ENCODE measurements at places on chromosomes 4 and X. TPM values are rescaled to one million over a fixed set of nuclear protein-coding genes. Genes with fewer than 3 reads are reported as not detected.

GRCh38 chrX:53190363-53190960, 34.5 kb downstream of the KDM5C start:
- no peak for DNase-seq

- peak; percentile 28 for DNase-seq
These were observed 7.4 kb upstream of the PDE6B start for GRCh38 chr4:617644-618641.

KLHL4 gene
- total RNA-seq, result 0.58 TPM

CENPVL3 gene
- total RNA-seq, result not detected

GSX2 gene
- total RNA-seq, result 0.58 TPM

ZNF275 gene
- total RNA-seq, result 11.4 TPM

GRCh38 chrX:39626749-39627148, 471.0 kb downstream of the BCOR start:
- no peak for DNase-seq

GRCh38 chrX:88613338-88613737, 133.7 kb upstream of the CPXCR1 start:
- DNase-seq, result no peak

PDGFRA gene
- 131 TPM for total RNA-seq

GRCh38 chrX:13165266-13166189, 121.1 kb upstream of the FAM9C start:
- DNase-seq, result no peak

- DNase-seq, result no peak
These were observed 45.8 kb downstream of the TEX13B start for GRCh38 chrX:107936434-107936730.

GRCh38 chr4:41120297-41121217, 93.8 kb downstream of the APBB2 start:
- DNase-seq, result peak; percentile 80

SPATA18 gene
- total RNA-seq, result 10.8 TPM

GRCh38 chr4:16659079-16659478, 239.4 kb downstream of the LDB2 start:
- DNase-seq, result peak; percentile 68

DNA sequence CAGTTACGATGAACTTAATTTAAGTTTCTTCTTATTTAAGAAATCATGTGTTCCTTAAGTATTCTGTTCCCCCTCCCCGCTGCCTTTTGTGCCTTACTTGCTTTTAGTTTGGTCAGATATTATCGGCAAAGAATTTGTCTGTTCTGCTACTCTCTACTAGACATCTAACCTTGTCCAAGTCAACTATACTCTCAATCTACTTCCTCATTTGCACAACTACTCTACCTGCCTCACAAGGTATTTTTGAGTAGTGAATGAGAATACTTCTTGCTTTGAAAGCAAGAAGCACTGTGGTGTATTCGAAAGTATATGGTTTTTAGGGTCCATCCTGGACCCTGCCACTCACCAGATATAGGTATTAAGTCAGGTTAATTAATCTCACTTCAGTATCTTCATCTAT, 8.0 kb upstream of the KLHL5 start:
- DNase-seq, result no peak

CTAG1A gene
- total RNA-seq, result not detected

DNA sequence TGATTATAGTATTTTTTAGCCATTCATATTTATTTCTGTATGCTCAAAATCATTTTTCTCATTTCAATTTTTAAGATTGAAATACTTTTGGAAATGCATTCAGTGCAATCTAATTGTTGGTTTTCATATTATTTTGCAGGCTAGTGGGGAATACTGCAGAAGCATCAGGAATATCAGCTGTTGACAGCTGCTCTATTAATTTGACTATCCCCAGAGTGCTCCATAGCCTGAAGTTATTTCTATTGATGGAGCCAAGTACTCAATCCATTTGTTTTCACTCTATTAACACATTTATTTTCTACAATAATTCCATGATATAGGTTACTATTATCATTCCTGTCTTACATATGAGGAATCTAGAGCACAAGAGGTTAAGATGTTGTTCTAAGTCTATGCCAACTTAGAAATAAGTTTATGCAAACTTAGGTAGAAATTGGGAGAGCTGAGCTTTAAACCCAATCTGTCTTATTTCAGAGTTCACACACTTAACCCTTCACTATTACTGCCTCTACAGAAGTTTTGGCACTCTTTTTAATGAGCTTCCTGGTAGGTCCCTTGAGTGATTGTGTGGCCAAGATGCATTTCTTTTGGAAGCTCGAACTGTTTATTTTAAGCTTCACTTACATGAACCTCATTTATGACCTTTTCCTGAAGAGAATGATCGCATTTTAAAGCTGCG, 65.6 kb upstream of the PCDH18 start:
- DNase-seq, result no peak

DNA sequence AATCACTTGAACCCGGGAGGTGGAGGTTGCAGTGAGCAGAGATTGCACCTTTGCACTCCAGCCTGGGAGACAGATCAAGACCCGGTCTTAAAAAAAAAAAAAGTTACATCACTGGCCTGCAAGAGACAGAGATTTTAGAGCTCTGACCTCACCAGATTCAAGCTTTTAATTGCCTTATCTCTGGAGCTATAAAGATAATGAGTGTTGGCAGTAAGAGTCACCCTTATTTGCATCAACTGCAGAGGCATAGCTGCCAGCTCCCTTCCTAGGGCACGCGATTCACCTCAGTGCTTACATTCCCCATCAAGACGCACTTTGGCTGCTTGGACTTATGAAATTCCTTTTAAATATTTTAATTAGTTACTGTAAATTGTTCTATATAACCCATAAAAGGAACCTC, 12.5 kb upstream of the SPATA4 start:
- no peak for DNase-seq

DNA sequence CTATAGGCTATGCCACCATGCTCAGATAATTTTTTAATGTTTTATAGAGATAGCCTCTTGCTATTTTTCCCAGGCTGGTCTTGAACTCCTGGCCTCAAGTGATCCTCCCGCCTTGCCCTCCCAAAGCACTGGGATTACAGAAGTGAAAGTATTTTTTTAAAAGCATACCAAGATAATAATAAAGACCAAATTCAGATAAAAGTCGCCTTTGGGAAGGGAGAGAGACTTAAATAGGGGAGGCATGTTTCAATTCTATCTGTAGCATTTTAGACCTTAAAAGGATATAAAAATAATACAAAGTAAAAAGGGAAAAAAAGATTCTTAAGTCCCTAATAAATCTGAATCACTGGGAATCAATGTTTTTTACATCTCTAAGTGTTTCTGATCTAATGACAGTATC, 108.9 kb downstream of the AFAP1 start:
- DNase-seq, result no peak

- no peak for DNase-seq
These were observed 36.3 kb downstream of the PRDM5 start for GRCh38 chr4:120886191-120886590.

GRCh38 chrX:131262738-131263679, 26.1 kb downstream of the IGSF1 start:
- no peak for DNase-seq

DNA sequence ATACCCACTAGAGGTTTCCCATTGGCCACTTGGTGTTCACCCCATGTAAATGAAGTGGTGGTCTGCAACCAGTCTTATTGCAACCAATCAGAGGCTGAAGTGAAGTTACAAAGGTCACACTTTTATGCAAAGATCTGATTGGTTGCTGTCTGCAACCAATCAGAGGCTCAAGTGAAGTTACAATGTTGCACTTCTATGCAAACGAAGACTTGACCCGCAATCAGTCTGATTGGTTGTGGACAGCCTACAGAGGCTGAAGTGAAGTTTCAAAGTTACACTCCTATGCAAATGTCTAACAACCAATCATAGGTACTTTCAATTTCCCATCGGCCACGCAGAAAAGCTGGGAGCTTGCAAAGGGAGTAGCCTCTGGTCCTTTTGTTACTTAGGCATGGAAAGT, 22.3 kb upstream of the XPNPEP2 start:
- DNase-seq, result no peak

KIF4A gene
- 0.18 TPM for total RNA-seq

DNA sequence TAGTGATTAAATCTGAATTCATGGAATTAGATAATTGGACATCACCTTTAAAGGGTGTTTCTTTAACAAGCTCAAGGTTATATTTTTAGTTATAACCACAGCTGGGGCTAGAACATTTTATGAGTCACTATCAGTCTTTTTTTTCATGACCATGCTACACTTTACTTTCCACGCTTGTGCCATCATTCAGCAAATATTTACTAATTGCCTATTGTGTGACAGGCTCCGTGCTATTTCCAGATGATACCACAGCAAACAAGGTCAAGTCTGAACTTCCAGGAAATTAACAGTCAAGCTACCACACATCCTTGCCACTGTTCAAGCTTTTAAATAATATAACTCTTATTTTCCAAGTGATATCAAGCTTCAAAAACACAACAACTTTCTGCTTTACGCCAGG, 16.5 kb downstream of the SPANXN3 start:
- no peak for DNase-seq

DNA sequence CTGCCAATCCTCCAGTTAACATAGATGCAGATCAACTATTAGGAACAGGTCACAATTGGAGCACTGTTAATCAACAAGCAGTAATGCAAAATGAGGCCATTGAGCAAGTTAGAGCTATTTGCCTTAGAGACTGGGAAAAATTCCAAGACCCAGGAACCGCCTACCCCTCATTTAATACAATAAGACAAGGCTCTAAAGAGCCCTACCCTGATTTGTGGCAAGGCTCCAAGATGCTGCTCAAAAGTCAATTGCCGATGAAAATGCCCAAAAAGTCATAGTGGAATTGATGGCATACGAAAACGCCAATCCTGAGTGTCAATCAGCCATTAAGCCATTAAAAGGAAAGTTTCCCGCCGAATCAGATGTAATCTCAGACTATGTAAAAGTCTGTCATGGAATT, 20.5 kb upstream of the TRIM61 start:
- no peak for DNase-seq

DNA sequence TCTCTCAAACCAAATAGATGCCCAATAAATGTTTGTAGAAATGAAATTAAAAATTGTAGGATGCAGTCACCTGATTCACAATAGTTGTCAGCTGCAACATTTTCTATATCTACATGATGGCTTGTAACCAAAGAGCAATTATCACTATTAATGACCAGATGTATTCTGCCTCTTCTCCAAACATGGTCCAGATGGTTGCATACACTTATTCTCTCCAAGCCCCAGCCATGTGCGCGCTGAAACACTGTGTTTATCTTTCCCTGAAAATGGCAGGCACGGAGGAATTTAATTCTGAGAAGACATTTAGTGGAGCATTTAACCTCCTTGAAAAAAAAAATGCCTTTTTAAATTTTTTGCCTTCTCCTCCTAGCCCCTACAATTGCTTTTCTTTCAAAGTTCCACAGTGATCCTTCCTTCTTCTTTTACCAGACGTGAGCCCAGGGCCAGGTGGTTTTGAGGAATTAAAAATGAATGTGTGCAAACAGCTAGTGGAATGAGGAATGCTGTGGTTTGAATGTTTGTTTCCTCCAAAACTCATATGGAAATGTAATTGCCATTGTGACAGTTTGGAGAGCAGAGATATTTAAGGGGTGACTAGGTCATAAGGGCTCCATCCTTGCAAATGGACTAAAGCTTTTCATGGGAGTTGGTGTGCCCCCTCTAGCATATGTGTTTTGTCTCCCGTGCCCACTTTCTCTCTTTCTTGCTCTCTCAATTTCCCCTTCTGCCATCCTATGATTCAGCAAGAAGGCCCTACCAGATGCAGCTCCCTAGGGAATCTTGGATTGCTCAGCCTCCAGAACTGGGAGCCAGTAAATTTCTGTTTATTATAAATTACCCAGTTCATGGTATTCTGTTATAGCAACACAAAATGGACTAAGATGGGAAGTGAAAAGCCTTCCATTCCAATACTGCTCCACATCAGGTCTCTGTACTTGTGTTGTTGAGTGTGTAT, 136.0 kb downstream of the GABRB1 start:
- no peak for DNase-seq

DNA sequence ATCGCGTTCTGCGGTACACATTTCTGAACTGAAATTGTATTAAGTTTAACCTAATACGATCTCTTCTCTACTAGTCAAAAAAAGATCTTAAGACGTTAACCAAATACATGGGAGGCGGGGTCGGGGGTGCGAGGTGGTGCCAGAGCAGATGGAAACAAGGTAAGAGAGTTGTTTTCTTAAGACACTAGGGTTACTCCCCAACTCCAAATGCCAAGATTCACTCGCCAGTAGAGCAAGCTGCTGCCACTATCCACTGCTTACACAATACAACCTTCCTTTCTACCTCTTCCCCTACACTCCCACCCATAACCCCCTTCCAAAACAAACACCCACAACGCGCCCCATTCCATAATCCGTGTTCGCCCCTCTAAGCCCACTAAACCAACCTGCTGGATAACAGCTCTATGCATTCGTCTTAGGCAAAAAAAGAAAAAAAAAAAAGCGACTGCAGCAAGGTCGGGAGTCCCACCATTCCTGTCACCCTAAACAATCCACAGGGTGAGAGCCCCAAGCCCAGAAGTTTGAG, 1.3 kb downstream of the LCORL start:
- no peak for DNase-seq

DNA sequence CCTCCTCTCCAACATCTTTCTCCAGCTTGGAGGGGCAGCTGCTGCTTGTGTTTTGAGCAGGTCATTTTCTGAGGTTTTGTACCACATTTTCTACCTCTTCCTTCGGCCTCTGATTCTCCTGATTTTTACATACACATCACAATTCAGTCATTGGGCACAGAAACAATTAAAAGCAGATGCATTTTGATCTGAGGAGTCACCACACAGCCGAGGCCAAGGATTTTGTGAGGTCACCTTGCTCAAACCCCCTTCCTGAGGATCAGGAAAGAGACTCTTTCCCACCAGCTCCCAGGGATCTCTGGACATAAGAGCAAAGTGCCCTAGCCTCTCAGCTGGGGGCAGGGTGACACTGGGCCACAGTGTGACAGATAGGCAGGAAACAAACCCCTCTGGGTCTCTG, 5.4 kb upstream of the FATE1 start:
- DNase-seq, result no peak

- no peak for DNase-seq
These were observed 124.5 kb upstream of the ZCCHC13 start for GRCh38 chrX:74179499-74179898.

DNA sequence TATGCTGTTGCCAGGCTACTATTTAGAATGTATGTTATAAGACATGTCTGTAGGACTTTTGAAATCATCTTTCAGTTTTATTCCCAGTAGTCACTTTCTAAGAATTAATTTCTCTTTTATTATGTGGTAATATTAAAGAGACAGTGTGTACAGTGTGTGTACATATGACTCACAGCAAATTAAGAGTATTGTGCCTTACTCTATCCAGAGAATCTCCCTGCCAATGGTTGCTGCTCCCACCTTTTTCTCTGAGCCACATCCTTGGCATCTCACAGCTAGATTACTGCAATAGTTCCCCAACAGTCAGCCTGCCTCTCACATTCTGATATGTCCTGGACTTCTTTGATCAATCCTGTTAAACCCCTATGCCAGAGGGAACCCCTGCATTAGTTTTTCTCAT, 114.5 kb downstream of the ANXA5 start:
- DNase-seq, result no peak

NXF2 gene
- total RNA-seq, result not detected

MGAT4D gene
- total RNA-seq, result not detected

GLRA3 gene
- not detected for total RNA-seq

DNA sequence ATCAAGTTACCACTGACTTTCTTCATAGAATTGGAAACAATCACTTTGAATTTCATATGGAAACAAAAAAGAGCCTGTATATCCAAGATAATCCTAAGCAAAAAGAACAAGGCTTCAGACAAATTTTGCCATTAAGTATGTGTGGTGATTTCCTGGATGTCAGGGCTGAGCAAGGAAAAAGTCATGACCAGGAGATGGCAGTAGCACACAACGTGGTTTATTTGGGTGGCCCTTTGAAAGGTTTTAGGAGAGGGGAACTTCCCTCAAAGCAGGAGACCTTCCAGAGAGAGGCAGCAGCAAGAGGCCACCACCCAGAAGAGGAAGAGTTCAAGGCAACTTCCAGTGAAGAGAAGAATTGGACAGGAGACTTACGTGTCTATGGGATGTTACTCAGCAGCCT, 18.1 kb upstream of the ZXDB start:
- no peak for DNase-seq

Measured in sciatic nerve (tissue), 2 donors.